ENCODE measurements at places on chromosomes 12 and 14.

DNA sequence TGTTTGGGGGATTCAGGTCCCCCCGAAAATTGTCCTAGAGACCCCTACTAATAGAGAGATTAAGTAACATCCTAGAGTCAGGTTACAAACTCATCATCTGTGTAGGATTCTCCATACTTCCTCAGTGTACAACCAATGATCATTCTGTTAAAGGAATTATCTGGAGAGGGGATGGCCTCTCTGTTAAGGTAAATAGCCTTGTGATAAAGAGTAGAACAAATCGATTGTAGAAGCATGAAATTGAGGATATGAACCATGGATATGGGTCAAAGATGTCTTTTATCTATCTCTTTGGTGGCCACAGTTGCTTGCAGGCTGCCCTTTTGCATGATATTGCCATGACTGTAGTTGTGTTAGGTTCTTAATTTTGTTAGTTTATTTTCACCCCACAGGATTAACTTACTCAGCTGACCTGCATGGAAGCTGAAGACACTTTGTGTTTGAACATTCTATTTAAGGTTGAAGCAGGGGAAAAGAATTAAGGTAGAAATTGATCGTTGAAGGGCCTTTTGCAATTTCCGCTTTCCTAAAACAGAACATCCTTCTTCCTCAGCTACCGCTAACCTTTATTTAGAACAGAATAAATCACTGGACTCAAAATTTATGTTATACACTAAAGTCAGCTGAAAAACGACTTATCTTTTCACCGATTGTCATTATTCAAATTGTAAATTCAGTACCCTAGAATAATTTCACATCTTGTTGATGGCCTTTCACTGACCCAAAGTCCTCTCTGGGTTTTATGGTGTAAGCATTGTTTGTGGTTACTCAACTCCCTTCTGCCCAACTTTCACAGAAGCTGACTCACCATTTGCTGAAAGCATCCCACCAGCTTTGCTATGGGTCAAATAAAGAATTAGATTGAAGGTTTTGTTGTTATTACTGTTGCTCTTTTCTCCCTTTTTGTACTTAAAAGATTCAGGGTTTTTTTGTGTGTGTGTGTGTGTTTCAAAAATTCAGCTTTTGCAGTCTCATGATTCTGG is 52.3 kb downstream of the IRAK3 start:
- DNase-seq, result peak; percentile 17

DNA sequence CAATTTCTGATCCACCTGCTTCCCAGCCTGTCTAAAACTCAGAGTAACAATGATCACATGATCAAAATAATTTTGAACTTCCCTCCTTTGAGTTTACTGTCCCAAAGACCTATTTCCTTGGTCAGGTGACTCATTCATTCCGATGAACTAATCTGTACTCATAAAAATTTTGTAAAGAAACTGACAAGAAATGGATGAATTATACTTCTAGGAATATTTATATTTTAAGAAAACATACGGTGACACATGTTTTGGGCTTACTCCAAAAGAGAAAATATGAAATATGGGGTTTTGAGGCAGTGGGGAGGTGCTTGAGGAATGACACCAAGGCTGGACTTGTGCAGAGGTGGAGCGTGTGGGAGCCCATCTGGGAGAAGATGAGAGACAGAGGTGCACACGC is 42.0 kb downstream of the GUCY2C start:
- DNase-seq, result no peak

DNA sequence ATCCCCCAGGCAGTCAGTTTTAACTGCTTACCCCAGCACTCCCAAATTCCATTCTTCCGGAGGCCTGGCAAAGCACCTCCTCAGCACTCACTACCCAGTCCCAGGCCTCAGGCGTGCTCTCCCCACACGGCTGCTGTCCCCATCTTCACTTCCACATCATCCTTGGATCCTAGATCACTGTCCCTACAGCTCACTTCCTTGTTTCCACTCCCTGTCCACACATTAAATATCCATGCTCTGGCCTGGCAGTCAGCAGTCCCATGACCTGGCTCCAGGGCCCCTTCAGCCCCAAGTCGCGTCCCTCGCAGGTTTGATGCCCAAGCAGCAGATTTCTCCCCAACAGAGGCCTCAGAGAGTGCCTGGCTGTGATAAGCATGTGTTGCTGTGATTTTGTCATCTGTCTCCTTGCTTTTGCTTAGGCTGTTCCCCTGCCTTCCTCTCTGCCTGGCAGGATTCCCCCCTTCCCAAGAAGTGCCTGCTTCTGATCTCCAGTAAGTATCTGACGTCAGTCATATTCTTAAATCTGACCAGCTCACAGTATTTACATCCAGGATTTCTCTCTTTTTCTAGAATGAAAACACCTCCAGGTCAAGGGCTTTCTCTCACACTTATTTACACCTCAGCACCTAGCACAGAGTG is 241.7 kb downstream of the ZFP36L1 start:
- DNase-seq, result no peak

DNA sequence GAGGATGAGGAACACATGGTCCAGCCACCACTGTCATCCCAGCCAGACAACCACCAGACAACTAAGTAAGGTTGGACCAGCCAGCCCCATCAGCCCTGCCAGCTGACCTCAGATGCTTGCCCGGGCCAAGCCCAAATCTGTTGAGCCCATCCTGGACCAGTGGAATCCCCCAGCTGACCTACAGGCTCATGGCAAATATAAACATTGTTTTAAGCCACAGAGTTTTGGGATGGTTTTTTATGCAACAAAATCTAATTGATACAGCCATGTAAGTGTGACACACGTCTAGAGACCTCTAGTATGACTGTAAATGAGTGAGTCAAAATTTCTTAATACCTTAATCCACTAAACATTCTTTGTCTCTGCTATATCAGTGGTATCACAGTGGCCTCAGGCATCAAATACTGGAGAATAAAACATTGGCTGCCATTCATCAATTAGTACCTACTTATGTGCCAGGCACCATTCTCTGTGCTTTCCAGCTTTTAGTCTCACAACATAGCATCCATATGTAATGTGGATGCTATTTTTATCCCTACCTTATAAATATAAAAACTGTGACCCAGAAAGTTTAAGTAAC is 24.2 kb upstream of the NT5DC3 start:
- no peak for DNase-seq

DNA sequence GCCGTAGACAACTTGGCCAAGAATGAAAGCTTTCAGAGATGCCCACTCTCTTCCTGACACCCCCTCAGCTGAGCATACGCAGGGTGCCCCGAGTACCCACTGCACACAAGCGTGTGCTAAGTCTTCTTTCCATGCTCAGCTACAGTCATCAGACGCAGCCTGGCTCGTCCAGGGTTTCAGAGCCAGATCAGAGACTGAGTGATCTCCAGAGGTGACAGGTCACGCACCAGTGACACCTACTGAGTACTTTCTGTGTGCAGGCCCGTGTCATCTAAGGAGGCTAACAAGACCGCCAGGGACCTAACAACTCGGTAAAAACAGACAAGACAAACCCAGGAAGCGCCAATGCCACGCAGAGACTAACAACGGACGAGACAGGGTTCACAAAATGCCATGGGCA is 25.1 kb downstream of the STX2 start:
- no peak for DNase-seq

- no peak for DNase-seq
These were observed 71.8 kb upstream of the LTA4H start for GRCh38 chr12:96107236-96107635.

- no peak for DNase-seq
These were observed 25.2 kb downstream of the SPRING1 start for GRCh38 chr12:116712458-116713303.

All from kidney tubule cell (primary cell).